Mammary epithelial cell (primary cell): ENCODE measurements at places on chromosomes 3 and 15.

- no peak for DNase-seq
Observed at GRCh38 chr15:73750951-73751350, 2.2 kb downstream of the INSYN1 start.

GRCh38 chr3:175477651-175478224 is 618.6 kb downstream of the NAALADL2 start:
- DNase-seq = no peak

DNA sequence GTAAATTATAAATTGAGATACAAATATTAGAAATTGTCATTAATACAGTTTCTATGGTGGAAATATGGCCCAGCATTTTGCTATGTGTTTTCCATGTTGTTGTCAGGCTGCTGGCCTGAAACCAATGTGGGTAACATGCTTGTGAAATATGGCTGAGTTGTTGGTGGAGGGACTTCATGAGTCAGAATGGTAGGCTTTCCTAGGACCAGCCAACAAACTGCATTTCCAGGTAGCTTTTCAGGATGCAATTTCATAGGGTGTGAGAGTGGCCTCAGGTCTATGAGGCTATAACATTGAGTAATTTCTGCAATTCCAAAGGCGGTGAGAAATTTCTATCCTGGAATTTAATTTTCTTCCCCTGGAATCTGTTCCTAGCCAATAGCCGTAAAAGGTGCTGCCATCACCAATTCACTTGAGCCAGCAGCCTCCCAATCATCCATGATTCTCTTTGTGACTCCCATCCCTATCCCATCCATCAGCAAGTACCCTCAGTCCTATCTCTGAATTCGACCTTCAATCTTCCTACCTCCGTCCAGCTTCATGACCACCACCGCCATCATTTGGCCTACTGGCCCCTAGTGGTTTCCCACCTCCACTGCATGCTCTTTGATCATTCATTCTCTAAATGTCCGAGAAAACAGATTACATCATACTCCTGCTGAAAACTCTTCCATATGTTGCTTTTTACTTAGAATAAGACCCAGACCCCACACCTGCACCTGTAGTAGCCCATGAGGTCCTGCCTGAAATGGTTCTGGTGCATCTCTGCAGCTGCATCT is 276.6 kb upstream of the CFAP20DC start:
- DNase-seq = peak; percentile 64

DNA sequence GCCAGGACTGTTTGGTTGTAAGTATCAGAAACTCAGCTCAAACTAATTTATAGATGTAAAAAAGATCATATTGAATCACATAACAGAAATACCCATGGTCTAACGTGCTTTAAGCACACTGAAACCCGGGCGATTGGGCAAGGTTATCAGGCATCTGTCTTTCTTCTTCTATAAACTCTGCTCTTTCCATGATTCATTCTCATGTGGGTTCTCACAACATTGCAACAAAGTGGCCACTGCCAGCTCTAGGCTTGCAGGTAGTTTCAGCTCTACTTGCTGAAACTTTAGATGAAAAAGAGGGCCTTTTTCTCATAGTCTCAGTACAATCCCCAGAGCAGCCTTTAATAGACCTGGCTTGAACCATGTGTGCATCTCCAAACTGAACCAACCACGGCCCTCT is 456.1 kb downstream of the MFSD1 start:
- peak; percentile 36 for DNase-seq

DNA sequence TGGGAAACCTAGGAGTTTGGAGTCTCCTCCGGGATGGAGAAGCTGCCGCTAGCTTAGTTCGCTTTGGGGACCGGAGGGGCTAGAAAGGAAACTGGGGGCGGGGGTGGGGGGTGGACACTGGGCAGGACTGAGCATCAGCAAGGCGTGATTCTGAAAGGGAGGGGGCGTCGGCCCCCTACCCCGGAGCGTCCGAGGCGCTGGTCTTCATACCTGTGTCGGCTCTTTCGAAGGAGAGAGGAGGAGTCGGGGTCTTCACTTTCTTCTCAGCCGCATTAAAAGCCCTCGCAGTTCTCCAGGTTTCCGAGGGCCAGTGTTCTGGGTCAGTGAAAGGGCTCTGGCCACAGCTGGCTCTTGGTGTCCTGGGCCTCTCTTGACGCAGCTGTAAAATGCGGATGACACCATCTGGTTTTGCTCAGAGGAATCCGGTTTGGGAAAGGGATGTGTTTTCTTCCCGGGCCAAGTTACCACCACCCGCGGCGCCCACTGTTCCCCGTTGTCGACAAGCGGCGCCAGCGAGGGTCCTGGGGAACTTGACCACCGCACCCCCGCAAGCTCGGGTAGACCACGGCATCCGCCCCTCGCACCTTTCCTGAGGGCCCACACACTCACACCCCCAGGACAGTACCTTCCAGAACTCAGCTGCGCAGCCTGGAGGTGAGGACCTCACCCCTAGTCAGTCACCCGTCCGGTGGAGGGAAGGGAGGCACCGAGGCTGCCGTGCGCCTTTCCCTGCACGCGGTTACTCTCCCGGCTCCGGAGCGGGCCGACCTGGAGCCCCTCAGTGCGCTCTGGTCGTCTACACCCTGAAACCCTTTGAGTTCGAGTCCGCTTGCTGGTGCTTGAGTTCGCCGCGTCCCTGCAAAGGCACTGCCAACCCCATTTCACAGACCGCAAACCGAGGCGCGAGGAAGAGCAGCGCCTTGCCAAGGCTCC is 660 bp downstream of the CCK start:
- DNase-seq = no peak

- DNase-seq = no peak
Observed at GRCh38 chr3:57512166-57512565, 32.0 kb downstream of the DNAH12 start.

DNA sequence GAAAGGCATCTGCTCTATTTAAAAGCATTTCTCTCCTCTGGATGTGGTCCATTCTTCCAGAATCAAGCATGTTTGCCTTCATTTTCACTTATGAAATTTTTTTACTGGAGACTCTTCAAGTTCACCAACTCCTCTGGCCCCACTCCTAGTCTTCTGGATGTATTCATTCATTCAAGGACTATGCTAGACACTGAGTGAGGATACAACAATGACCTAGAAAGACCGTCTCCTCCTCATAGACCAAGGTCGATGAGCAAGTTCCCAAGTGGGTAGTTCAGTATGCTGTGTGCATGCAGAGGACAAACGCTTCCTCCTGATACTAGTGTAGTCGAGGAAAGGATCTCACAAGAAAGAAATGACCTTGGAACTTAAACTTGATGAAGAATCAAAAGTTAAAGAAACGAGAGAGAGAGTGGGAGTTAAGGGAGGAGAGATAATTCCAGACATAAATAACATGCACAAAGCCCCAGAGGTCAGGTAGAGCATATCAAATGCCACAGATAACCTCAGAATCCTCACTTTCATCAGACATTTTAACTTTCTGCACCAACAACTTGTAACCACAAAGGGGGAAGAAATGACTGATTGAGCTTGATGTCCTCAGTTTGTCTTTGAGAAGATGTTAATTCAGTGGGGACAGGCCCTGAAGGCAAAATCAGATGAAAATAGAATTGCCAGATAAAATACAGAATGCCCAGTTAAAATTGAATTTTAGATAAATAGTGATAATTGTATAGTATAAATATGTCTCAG is 149.4 kb downstream of the IMPG2 start:
- no peak for DNase-seq

DNA sequence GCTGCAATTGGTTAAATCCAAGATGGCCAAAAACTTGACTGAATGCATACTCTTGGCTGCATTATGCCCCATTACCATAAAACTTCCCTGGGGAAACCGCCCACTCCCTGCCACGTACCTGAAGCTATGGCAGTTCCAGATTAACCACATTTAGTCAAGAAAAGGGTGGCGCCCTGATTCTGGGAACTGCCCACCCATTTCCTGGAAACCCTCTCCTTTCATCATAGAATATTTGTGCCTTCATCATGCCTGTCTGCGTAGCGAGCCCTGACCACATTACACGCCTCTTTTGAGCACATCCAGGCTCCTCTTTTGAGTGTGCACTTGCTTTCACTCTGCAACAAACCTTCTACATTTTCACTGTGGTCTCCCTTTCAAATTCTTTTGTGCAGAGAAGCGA is 5.2 kb downstream of the LINS1 start:
- DNase-seq = peak; percentile 94

DNA sequence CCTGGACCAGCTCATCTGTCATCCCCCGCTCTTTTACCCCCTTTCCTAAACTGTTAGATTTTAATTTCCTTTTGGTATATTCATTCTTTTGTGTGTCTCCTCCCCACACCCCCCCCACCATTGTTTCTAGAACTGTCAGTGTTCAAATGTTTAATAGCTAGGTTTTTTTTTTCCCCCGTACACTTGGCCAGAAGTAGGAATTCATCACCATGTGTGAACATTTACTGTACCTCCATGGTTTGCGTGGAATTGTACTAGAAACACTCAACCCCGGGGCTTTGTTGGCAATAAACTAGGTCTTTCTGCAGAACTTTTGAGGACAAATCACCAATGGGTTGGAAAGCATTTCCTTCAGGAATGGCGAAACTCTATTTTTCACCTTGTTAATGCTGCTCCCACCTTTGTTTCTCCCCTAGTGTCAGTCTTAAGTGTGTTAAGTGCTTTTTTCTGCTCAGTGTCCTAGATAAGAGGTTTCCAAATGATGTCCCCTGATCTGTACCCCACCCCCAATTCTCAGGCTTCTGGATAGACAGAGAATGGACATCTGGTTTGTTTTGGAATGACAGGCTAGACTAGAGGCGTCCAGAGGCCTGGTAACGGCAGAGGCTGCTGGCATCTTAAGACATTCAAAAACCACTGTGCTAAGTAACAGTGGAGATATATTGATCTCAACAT is 76.8 kb downstream of the SMAD3 start:
- DNase-seq = no peak

DNA sequence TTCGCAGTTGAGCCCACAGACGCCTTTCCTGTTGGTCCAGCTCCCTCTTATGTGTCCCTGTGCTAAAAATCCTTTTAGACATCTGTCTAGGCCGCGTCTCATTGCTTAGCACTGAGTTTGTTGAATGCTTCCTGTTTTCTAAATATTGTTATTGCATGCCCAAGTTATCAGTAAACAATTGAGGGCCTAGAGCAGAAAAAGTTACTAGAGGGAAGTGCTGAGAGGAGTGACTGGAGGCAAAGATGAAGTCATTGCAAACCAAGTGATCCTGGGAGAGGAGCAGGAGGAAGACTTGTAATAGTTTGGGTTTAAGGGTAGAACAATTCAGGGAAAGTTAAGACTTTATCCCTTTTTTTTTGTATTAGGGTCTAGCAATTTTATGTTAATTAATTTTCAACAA is 88.1 kb downstream of the DCUN1D1 start:
- no peak for DNase-seq

DNA sequence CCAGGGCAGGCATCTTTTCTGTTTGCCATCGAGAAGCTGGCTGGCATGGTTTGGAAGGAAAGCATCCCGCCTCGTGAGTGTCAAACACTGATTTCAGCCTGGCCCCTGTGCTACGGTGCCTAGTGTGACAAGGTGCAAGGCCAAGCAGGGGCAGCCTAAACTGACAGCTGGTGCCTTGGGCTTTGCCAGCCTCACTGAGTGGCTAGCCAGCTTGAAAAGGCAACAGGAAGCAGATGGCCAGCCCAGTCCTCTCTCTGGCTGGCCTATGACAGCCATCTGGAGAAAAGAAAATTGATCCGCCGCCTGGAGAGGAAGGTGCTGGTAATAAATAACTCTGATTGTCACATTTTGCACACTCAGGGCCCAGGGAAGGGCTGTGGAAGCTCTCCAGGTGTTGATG is 52.2 kb downstream of the C3orf85 start:
- DNase-seq = no peak

DNA sequence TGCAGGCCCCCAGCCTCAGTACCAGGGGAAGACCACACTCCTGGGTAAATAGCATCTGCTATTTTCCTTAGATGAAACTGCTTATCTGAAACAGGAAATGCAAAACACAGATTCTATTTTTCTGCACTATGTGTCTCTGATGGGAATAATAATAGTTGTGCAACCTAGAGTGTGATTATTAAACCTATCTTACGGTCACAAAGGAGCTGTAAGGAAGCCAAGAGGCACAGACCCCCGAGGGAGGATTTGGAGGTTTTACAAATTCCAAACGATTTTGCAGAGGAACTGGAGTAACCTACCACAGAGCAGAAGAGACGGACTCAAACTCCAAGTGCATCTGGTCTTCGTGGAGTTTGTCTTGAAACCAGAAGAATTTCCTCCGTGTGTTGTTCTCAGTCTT is 14.1 kb upstream of the APOD start:
- DNase-seq = no peak

- peak; percentile 67 for DNase-seq
Observed at GRCh38 chr3:94184781-94185180, 121.9 kb downstream of the NSUN3 start.

GRCh38 chr3:186220365-186220764 is 111.5 kb upstream of the ETV5 start:
- peak; percentile 59 for DNase-seq

DNA sequence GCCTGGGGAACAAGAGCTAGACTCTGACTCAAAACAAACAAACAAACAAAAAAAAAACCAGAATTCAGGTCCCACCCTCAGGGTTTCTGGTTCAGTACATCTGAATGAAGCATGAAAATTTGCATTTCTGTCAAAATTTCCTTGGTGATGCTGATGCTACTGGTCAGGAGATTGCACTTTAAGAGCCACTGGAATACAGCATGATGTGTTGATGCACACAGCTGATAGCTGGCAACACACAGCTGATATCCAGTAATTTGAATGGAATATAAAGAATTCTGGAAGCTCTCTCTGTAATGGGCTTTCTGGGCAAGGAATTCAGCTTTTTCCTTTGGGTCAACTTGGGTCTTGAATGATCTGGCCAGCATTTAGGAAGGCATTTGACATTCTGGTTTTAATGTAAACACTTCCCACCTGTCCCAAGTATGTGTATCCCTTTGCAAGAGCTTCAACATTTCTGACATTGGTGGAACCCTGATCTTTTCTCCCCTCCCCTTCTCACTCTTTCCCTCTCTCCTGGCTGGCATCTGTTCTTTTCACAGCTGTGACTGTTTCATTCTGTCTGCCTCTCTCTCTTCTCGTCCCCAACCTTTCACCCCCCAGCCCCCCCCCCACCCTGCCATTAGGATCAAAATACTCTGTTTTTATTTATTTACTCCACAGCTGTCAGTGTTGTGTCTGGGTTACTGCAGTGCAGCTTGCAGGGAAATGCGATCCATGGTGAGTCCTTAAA is 189.5 kb downstream of the TPRG1 start:
- DNase-seq = no peak

GRCh38 chr3:45922039-45922326 is 21.3 kb upstream of the CXCR6 start:
- no peak for DNase-seq

DNA sequence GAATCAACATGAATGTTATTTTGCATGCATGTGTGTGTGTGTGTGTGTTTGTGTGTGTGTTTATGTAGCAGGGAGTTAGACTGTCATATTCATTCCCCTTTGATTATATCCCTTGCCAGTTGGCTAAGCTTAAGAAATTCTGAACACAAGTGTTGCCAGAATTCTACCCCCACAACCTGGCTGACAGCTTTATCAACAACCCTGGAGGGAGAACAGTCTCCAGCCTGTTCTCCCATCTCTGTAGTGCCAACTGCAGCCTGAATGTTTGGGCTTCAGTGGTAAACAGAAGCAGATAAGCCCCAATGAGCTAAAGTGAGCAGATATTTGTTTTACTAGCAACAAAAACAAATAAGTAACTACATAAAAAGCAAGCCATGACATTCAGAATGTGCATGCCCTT is 162.6 kb upstream of the ABI3BP start:
- DNase-seq = no peak
